Stimulated activated CD8-positive, alpha-beta memory T cell treated with anti-CD3 and anti-CD28 coated beads, Interleukin-4, amount 100 ng/mL, for 4 hours (primary cell): ENCODE measurements at places on chromosomes 7 and 10.
A peak's percentile ranks its signal among the peaks of the same experiment; 100 is the strongest.

GRCh38 chr7:36570528-36571189 lies 153.6 kb downstream of the AOAH start:
- no peak for DNase-seq

GRCh38 chr10:31317652-31318381 lies 1.2 kb upstream of the ZEB1 start:
- peak; percentile 58 for DNase-seq

DNA sequence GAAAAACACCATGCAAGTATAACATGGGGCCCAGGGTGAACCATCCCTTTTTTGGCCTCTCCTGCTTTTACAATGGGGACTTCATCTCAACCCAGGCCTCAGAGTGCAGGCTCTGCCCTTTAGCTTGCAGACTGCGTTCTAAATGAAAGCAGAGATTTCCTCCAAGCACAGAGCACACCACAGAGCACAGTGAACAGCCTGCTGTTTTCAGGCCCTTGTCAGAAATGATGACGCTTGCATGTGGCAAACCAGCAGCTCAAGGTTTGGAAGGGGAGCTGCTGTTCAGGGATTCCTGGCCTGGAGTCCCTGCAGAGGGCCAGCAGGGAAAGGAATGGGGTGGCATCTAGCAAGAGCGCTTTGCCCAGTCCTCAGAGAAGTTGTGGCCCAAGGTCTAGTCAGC lies 167.3 kb upstream of the CDCA7L start:
- no peak for DNase-seq

GRCh38 chr10:5943536-5943935 lies 33.8 kb downstream of the IL15RA start:
- DNase-seq: no peak

GRCh38 chr7:157293413-157293788 lies 43.4 kb upstream of the DNAJB6 start:
- no peak for DNase-seq

DNA sequence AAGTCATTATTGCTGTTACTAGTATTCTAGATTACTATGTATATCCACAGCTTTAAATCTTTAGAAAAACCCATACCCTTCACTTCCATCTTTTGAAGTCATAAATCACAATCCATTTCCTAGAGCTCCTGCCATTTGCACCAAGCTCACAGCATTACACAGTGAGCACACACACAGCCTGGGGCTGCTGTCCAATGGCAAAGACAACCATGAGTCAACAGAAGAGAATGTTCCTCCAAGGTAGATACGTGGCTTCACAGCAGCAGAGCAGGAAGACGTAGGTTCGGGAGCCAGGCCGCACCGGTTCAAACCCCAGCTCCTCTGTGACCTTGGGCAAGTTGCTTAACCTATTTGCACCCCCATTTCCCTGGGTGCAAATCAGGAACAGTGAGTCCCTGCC lies 234.6 kb downstream of the DIP2C start:
- DNase-seq: no peak
